ENCODE measurements at places on chromosomes 7 and 10.
A peak's percentile ranks its signal among the peaks of the same experiment; 100 is the strongest.

DNA sequence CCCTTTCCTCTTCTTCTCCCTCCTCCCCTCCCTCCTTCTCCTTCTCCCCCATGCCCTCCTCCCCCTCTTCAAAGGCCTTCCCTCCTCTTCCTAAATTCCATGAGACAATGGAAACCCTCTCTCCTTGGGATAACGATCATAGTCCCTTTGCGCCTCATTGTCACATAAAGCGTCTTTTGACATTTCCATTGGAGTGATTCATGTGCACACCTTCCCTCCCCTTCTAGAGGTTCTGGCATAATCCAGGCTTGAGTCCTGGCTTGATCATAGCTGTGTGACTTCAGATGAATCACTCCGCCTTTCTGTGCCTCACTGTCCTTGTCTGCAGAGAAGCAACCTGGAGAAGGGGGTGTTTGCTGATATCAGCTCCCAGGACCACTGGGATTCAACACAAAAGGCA lies 204.2 kb downstream of the TNS3 start:
- no peak for DNase-seq

DNA sequence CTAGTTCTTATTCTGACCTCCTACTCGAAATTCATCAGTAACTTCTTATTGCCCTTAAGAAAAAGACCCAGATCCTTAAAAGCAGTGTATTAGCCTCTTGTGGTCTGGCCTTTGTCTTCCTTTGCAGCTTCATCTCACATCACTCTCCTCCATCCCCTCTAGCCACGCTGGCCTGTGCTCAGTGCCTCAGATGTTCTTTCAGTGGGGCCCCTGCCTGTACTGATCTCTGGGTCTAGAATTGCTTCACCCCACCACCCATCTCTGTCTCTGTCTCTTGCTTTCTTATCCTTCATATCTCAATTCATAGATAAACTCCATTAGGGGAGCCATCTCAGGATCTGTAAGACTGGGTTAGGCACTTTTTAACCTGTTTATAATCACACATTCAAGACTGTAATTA lies 1178.5 kb upstream of the C7orf33 start:
- no peak for DNase-seq

- DNase-seq, result no peak
Observed at GRCh38 chr10:28763471-28764170, 86.3 kb downstream of the BAMBI start.

- DNase-seq, result no peak
Observed at GRCh38 chr7:47335557-47336471, 246.1 kb downstream of the TNS3 start.

GRCh38 chr7:104983578-104984539 lies 30.1 kb upstream of the KMT2E start:
- DNase-seq, result peak; percentile 84

DNA sequence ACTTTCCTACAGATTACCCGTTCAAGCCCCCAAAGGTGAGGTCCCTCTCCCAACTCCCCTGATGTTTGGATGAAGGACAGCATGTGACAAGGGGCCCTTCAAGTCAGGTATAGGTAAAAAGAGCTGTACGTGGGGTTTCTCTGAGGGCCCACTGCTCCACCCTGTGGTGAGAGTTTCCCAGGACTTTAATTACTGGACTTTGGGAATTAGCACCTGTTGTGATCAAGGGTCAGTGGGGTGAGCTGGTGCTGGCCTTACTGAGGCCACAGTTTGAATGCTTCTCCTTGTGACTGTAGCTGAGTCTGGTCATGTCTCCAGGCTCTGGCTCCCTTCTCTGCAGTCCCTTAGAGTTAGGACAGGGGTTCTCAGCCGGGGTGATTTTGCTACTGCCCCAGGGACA lies 16.8 kb downstream of the UBE2D4 start:
- DNase-seq, result no peak

DNA sequence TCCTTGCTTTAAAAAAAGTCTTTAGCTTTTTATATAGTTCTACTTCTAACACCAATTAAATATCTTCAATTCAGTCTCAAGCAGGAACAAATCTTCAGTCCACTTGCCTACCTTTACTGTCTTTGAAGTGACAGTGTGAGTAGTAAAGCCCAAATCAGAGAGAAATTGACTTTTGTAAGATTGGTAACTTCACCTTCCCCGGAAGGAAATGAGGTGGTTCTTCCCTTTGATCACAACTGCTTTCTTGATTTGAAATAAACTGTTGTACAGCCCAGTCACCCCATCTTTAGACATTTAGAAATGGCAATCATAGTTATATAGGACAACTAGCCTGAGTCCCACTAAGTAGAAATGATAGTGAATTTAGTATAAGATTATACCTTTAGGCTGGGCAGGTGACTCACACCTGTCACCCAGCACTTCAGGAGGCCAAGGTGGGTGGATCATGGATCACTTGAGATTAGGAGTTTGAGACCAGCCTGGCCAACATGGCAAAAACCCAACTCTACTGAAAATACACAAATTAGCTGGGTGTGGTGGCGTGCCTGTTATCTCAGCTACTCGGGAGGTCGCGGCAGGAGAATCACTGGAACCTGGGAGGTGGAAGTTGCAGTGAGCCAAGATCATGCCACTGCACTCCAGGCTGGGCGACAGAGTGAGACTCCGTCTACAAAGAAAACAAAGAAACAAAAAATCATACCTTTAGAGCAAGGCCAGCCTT lies 4.7 kb downstream of the FAS start:
- DNase-seq, result no peak

- no peak for DNase-seq
Observed at GRCh38 chr7:16045296-16045695, 358.8 kb upstream of the MEOX2 start.

GRCh38 chr7:738723-739454 lies 11.8 kb upstream of the PRKAR1B start:
- no peak for DNase-seq

- peak; percentile 62 for DNase-seq
Observed at GRCh38 chr7:87876869-87877234, 559 bp downstream of the DBF4 start.

DNA sequence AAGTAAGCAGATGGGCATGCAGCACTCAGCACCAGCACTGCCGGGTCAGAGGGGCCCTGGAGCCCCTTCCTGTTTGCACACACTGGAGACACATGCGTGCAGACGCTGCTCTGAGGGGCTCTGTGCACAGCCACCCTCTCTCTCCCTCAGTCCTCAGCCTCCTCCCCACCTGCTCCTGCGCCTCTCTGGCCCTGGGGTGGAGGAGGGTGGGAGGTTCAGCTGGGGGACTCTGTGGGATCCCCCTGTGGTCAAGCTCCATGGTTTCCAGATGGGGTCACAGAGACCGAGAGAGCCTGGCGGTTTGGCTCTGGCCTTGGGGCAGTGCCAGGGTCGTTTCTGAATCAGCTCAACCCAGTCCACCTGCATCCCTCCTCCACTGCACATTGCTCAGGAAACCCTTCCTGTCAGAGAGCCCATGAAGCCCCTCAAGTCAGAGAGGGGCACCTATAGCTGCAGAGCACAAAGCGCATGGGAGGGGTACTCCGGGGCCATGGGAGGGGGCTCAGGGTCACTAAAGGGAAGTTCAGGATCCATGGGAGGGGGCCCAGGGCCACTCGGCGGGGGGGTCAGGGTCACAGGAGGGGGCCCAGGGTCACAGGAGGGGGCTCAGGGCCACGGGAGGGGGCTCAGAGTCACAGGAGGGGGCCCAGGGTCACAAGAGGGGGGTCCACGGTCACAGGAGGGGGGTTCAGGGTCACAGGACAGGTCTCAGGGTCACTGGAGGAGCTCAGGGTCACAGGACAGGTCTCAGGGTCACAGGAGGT lies 161.7 kb downstream of the ADARB2 start:
- no peak for DNase-seq

DNA sequence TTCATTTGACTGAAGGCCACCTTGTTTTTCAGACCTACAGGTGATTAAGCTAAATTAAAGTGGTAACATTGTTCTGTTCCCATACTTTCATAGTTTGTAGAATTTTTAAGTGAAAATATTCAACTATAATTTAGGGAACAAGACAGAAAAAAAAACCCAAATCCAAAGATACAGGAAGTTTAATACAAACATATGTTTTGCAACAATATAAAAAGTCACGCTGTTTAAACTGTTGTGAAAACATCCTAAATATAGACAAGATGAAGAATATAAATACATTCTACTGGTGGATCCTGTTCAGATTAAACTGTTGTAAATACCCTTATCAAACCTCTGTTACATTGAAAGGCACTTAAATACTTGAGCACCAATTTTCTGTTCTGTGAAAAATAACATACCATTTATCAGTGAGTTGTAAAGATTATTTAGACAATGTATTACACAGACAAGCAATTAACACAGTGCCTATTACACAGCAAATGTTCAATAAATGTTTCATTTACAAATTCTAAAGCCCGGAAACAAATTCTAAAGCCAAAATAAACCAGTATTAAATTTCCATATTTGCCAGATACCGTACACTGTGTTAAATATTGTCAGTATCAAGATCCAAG lies 14.2 kb downstream of the ASZ1 start:
- DNase-seq, result no peak

Measured in renal pelvis (tissue), 12 donors.